ENCODE measurements at places on chromosomes 1 and 21.

GRCh38 chr1:66090859-66091457 lies 298.3 kb downstream of the PDE4B start:
- DNase-seq: peak; percentile 66

DNA sequence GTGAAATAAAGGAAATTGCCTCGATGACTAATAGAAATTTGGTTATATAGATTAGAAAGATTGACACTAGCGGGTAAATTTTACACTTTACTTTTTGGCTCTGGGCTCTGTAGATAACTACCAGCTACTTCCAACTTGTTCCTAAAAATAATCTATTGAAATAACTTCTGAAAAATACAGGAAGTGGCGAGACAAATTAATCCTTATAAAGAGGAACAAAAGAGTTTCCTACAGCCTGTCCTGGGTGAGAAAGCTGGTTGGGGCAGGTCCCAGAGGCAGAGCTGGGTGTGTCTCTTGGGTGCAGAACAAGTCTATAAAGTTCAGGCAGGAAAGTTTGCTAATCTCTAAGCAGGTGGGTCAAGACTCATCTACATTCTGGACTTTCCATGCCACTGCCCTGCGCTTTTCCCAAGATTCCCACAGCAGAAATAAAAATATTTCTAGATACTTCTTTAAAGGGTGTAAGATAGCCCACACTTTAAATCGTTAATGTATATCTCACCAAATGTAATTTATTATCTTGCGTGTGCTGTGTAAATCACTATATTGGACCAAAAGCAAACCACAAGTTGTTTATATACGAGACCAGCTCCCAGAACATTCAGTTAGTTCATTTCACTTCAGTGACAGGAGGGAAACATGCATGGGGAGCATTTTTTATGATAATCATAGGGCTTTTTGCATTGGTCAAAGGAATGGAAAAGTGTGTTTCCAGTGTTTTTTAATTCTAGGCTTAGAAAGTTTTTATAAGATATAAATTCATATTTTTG lies 70.1 kb upstream of the NRIP1 start:
- DNase-seq: no peak

DNA sequence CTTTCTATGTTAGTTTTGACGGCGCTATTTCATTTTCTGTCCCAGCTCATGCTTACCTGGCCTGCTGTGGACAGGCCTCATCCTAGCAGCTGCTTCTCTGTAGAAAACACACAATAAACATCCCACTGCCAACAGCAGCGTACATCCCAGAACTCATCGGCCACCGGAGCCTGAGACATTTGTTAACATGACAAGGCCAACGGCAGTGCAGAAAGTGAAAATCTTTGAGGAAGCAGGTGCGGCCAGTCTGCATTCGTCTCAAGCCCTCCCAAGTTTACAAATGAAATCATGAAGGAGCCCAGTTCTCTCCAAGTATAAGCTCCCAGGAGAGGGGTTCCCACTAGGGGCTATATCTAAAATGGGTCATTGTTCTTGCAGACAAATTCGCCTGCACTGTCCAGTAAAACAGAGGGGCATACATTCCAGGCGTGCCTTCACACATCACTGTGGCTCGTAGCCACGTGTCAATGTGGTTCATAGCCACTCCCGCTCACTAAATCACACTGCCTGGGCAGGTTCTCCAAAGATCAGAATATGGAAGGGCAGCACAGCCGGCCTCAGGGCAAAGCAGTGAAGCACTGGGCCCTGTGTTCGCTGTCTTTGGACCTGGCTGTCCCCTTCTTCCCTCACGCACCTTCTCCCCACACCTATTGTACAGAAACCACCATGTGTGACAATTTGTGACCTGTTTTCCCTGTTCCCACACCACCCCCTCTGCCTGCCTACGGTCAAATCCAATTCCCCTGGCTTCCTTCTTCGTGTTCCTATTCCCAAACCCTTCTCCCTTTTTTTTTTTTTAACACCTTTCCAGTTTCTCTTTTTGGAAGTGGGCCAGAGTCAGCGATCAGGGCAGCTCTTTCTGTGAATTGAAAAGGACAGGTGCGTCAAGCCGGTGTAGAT lies 27.0 kb upstream of the ABCG1 start:
- no peak for DNase-seq

GRCh38 chr1:85344256-85344694 lies 67.8 kb upstream of the BCL10 start:
- peak; percentile 67 for DNase-seq

DNA sequence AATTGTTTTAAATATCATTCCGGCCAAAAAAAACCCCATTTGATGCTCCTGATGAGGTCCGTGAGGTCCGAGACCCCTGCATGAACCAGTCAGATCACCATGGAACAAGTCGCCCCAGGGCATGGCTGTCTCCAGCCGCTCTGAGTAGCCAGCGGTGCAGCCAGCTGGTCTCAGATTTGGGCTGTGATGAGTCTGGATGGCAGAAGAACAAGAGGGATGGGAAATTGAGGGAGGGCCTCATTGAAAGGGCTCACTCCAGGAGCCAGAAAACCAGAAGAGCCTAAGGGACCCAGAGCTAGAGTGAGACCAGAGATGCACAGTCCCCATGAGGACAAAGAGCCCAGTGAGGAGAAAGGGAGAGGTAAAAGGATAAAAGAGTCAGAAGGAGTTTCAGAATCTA lies 174.0 kb downstream of the TOMM20 start:
- DNase-seq: no peak

DNA sequence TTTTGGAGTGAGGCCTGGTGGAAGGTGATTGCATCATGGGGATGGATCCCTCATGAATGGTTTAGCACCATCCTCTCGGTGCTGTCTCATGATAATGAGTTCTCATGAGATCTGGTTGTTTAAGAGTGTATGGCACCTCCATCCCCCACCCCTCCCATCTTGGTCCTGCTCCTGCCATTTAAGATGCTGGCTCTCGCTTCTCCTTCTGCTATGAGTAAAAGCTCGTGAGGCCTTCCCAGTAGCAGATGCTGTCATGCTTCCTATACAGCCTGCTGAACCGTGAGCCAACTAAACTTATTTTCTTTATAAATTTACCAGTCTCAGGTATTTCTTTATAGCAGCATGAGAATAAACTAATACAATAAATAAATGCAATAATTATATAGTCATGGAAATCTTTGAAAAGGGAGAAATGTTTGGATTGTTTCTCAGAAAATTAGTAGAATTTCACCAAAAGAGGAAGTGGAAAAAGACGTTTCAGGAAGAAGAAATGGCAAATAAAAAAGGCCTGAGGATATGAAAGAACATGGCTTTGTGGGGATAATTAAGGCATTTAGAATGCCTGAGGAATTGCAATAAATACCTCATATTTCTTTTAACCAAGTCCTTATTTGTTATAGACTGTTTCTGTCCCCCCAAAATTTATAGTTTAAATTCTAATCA lies 451.2 kb upstream of the ADGRL4 start:
- no peak for DNase-seq

DNA sequence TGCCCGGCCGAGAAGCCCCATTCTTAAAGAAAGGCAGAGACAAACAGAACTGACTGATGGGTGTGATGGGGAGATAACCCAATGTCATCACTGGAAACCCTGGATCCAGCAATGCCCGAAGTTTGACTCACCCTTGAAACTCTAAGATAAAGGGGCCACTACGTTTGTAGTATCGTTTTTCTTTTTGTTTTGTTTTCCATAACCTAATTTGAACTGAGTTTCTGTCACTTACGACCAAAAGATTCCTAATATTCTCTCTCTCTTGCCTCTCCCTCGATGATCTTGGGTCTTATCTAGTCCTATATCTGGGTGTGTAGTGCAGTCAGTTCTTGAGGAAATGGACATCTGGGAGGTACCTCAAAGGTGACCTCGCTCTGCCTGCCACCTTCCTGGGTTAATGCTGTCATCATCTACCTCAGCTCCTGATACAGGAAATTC lies 57.8 kb upstream of the ID3 start:
- DNase-seq: no peak

GRCh38 chr21:31554511-31555022 lies 104.9 kb upstream of the SOD1 start:
- DNase-seq: peak; percentile 71

DNA sequence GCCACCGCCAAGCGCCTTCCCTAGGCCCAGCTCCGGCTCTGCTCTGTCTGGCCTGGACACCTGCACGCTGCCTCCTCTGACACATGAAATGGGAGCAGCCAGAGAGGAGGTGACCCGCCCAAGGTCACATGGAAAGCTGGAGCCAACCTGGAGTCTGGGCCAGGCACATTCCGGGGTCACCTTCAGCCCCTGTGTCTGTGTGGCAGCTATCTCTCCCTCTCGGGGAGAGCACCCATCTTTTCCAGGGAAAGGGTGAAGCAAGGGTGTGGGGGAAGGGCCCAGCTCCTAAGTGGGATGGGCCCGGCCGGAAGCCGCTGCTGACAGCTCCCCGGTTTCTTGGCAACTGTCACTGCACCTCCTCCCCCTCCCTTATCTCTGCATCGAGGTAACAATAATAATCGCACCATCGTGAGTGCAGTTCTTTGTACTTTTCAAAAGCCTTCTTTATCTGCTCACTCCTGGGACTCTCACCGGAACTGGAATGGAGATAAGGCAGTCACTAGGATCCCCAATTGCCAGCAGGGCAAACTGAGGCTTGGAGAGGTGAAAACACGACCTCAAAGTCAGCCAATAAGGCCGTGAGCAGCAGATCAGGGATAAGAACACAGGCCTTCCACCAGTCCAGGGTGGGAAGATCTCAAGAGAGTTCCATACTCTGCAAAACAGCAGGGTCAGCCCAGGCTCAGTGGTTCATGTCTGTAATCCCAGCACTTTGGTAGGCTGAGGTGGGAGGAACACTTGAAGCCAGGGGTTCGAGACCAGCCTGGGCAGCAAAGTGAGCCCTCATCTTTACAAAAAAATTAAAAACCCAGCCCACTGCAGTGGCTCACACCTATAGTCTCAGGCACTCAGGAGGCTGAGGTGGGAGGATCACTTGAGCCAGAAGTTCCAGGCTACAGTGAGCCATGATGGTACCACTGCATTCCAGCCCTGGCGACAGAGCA lies 36.9 kb downstream of the RAP1GAP start:
- DNase-seq: no peak

- no peak for DNase-seq
These were observed 18.4 kb downstream of the RIT1 start for GRCh38 chr1:155892796-155893195.

DNA sequence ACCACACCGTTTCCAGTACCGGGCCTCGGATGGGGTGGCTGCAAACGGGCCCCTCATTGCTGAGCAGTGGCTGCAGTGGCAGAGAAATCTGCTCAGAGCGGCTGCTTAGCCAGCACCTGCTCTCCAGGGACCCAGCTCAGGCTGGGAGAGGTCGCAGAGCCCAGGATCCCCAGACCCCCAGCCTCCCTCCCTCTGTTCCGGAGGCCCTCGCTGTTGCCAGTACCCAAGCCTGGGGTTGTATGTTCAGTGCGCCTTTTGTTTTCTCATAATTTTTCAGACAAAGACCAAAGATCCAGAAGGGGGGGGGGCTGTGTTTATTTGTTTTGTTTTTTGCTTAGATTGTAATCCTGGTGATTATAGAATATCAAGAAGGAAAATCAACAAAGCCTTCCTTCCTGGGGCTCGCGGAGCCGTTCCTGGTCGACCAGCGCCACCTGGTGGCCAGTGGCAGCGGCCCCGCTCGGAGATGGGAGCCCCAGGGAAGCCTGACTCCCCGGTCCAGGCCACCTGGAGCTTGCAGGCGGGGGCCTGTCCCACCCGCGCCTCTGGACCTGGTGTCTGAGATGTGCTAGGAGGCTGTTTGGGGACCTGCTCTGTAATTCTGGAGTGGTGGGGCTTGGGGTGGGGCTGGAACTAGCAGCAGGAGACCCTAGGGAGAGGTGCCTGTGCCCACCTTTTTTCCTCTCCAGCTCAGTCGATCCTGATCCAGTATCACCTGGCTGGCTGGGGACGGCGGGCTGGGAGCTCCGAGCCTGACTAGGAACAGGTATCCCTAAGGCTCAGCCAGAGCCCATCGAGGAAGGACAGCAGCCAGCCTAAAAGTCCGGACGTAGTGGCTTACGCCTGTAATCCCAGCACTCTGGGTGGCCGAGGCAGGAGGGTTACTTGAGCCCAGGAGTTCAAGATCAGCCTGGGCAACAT lies 123.9 kb upstream of the VAMP3 start:
- peak; percentile 81 for DNase-seq

GRCh38 chr1:20047096-20047495 lies 22.9 kb upstream of the PLA2G5 start:
- DNase-seq: no peak
